ENCODE measurements at places on chromosomes 12 and 14.

DNA sequence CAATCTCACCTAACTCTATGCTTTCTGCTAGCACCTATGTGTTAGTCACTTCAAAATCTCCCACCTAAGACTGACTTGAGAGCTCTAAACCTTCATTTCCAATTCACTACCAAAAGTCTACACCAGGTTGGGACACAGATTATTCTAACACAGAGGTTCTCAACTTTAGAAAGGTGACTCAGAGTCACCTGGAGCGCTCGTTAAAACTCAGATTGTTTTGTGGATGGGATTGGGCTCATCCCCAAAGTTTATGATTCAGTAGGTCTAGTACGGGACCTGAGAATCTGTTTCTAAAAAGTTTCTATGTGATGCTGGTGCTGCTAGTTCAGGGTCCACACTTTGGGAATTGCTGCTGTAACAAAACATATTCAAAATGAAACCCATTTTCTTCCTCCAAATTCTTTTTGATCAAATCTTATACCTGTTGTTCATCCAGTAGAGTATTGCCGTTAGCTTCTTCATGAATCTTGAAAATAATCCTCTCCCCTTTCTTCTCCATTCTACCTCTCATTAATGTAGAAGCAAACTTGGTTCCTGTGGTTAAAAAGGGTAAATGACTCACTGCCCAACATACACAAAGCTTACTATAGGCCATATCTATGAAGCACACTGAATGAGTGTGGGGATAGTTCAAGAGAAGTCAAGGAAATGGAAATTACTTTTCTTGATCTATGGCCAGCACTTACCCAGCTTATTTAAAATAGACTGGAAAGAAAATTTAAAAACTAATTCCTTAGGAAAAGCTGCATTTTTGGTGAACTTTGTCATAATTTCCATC, 206.7 kb downstream of the KIF21A start:
- DNase-seq, result no peak

DNA sequence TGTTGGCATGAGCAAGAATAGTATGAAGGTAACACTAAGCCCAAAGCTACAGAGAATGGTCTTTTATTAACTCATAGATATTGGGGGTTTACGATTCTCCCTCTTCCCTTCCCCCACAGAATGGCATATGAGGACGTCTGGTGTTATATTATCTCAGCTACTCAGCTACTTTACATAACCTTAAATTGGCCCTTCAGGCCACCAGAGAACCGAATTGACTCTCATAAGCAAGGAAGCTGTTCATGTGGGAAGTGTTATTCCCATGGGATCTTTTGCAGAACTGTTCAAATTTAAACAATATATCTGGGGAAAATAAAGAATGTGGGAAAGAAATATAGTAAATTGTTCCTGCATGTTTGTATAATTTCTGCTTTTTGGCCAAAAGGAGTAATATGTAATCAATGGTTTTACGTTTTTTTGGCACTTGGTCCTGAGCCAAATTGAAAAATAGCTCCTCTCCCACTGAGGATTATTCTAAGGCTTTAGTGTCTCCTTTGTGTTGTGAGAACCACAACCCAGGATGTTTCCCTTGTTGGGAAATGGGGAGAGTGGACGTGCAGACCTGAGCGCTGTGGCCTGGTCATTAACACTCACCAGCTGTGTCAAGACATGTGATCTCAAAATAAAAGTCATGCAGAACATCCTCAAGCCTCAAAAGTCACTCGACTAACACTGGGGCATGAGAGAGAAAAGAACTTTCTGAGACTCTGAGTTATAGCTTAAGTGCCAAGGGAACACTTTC, 31.8 kb upstream of the CMAS start:
- DNase-seq, result no peak

GRCh38 chr14:24441904-24442239, 704 bp downstream of the SDR39U1 start:
- no peak for DNase-seq

GRCh38 chr14:61638595-61639387, 56.5 kb upstream of the HIF1A start:
- no peak for DNase-seq

- no peak for DNase-seq
Observed at GRCh38 chr12:68224613-68225285, 861 bp downstream of the IL26 start.
